ENCODE measurements at places on chromosomes 5 and 9. TPM values are rescaled to one million over a fixed set of nuclear protein-coding genes. Genes with fewer than 3 reads are reported as not detected.

Gene CATSPER3
- 0.40 TPM for total RNA-seq

- ATAC-seq = no peak
Measured at GRCh38 chr5:74019923-74020322, 393.9 kb downstream of the ARHGEF28 start.

Gene TARS1
- 166 TPM for total RNA-seq

GRCh38 chr5:154325566-154325965 lies 120.2 kb upstream of the SAP30L start:
- no peak for ATAC-seq

GRCh38 chr9:133532937-133533668 lies 1.4 kb upstream of the ADAMTSL2 start:
- peak; percentile 56 for ATAC-seq

- ATAC-seq = no peak
Measured at GRCh38 chr5:152288917-152289595, 116.0 kb downstream of the NMUR2 start.

- ATAC-seq = no peak
Measured at GRCh38 chr9:86836797-86837196, 110.5 kb downstream of the GAS1 start.

DNA sequence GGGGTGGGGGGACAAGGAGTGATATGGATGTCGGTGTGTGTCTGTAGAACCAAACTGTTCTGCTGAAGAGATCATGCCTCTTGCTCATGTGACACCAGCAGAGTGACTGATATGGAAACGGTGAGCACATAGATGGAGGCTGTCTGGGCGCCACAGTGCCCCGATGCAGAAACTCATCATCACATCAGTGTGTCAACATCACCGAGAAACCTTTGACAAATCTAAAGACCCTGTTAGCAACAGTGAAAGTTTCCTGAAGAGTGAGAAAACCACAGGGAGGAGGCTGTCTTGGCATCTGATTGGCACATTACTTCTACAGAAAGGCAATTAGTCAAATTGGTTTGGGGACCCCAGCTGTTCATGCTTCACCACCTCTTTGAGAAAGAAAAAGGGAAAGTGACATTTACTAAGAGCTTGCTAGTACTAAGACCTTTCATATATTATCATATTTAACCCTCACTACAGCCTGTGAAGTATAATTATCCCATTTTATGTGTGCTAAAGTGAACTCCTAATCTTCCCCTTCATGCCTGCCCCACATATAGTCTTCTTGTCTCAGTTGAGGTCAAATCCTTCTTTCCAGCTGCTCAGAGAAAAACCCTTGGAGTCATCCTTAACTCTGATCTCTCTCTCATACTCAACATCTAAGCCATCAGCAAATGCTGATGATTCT lies 25.6 kb downstream of the CSF2 start:
- no peak for ATAC-seq

GRCh38 chr9:115146581-115147021 lies 28.6 kb upstream of the TNC start:
- no peak for ATAC-seq

GRCh38 chr9:98101868-98102273 lies 17.2 kb downstream of the TRIM14 start:
- ATAC-seq = peak; percentile 42

DNA sequence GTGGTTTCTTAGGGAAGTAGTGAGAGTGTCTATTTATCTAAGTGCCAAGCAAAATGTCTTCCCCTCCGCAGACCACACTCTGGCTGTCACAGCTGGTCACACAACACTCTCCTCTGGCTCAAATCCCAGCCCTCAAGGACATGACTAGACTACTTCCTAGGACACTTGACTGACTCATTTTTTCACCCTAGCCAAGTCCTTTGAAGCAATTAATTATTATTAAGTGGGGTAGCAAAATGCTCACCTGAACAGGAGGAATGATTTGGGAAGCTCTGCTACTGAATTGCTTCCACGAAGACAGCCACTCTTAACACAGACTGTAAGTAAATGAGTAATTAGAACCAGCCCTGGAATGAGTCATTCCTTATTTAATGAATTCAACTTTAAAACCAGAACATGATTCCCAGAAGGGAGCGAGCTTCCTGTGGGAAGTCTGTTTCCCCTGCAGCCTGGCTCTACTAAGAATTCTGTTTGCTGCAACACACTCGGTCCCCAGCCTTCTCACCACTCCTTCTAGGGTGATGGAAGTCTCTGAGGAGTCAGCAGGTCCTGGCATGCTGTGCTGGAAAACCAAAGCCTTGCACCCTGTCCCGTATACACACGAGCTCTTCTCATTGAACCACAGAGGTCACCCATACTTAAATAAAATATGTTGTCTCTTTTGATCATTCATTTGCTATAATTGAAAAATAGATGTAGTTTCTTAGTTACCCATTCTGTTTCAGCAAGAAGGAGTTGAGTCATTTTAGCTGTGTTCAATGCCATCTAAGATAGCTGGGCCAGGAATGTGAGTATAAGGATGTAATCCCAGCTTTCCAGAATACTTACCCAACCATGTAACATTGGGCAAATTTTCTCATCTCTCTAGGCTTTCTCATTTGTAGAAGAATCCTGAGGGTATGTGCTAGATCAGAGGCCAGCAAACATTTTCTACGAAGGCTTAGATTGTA lies 218.6 kb upstream of the RASEF start:
- peak; percentile 65 for ATAC-seq

DNA sequence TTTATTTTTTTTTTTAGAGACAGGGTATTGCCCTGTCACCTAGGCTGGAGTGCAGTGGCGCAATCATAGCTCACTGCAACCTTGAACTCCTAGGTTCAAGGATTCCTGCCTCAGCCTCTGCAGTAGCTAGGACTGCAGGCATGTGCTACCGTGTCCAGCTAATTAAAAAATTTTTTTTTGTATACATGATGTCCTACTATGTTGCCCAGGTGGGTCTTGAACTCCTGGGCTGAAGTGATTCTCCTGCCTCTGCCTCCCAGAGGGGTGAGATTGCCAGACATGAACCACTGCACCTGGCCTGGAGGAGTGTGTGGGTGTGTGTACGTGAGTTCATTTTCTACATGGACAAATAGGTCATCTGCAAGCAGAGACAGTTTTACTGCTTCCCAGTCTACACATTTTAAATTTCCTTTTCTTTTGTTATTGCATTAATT lies 33.8 kb downstream of the JMY start:
- no peak for ATAC-seq

Gene HOMER1
- total RNA-seq = 7.6 TPM

Gene COMMD10
- 18.3 TPM for total RNA-seq

DNA sequence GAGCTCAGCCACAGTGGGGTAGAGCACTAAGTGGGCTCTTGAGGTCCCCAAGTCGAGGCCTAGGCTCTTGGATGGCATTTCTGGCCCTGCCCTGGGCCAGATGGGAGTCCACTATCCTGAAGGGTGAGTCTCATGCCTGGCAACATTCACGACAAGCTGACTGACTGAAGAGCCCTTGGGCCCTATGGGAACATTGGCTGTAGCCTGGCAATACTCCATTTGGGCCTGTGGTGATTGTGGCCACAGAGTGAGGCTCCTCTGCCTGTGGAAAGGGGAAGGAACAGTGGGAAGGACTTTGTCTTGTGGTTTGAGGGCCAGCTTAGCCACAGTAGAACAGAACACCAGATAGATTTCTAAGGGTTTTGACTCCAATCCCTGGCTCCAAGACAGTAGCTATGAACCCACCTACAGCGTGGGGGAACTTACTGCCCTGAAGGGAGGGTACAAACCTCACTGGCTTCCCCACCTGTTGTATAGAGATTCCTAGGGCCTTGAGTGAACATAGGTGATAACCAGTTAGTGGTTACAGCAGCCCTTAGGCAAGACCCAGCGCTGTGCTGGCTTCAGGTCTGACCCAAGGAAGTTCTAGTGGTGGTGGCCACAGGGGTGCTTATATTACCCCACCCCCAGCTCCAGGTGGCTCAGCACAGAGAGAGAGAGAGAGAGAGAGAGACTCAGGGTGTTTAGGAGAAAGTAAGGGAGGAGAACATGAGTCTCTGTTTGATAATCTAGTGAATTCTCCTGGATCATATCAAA lies 72.4 kb downstream of the KIAA0825 start:
- no peak for ATAC-seq

GRCh38 chr5:40437452-40437861 lies 242.3 kb upstream of the PTGER4 start:
- ATAC-seq = peak; percentile 77

Gene SLC6A18
- not detected for total RNA-seq

DNA sequence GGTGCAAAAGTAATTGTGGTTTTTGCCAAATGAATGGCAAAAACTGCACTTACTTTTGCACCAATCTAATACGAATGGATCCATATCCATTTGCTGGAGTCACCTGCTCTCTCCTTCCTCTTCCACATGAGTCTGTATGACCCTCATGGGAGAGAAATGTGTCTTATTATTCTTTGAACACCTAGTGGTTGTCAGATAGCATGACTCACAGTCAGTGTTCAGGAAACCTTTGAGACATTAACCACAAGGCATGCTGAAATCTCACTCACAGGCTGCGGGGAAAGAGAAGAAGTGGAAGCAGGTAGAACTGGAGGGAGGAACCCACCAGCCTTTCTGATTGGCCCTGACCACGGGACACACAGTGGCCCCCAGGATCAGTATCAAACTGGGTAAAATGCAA lies 222.8 kb upstream of the KLF4 start:
- peak; percentile 75 for ATAC-seq

DNA sequence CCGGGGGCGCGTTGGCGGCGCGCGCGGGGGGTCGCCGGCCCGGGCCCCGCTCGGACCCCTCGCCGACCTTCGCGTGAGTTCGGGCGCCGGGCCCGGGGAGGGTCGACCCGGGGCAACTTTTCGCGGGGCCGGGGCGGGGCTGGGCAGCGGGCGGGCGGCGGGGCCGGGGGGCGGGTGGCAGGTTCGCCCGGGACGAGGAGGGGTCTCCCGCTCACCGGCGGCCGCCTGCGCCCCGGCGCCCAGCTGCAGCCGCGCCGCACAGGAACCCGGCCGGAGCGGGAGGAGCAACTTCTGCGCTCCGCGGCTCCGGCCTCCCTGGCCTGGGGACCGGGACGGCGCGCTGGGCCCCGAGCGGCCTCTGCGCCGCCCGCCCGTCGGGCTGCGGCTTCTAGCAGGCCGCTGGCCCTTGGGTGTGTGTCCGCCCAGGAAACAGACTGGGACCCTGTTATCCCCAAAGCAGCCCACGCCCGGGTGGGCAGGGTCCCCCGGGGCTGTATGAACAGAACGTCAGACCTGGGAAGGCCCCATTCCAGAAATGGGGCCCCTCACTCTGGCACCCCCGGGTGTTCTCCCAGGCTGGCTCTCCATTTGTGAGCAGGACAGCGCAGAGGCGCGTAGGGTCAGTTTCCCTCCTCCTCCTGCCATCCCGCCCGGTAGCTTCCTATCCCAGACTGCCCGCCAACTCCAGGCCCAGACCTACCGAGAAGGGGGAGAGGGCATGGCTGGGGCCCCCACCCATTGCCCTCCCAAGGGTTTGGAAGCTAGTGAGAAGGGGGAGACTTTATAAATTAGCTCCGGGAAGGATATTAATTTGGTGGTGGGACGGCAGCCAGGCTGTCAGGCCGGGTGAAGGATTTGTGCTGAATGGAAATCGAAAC lies 708 bp downstream of the RXRA start:
- ATAC-seq = no peak

Gene LHX3
- total RNA-seq = 0.08 TPM

DNA sequence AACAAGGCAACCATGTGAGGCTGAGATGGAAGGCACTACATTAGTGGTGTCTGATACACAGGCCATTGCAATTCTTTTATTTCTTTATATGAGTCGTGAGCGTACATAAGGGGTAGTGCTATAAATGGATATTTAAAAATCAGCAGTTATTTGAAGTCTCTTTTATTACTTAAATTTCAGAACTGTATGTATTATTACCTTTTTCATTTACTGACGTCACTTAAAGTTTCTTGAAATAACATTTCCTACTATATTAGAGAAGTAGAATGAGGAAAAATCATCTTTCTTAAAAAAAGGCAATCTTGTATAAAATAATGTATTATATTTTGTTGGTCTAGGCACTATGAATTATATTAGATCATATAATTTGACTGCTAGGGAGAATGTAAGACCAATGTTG lies 280.9 kb upstream of the CYLC2 start:
- no peak for ATAC-seq

Gene NUTM2G
- not detected for total RNA-seq

Gene PCDHGA8
- total RNA-seq = 0.64 TPM

GRCh38 chr9:69115621-69116020 lies 58.5 kb upstream of the TJP2 start:
- ATAC-seq = no peak

GRCh38 chr9:111038331-111039230 lies at the start of gene LPAR1:
Gene LPAR1 (minus strand): TSS chr9:111038470. CDS start chr9:110972117, 66,353 bp downstream.
- ATAC-seq = peak; percentile 39

Gene FGF1
- 0.88 TPM for total RNA-seq

Gene GPR151
- not detected for total RNA-seq

DNA sequence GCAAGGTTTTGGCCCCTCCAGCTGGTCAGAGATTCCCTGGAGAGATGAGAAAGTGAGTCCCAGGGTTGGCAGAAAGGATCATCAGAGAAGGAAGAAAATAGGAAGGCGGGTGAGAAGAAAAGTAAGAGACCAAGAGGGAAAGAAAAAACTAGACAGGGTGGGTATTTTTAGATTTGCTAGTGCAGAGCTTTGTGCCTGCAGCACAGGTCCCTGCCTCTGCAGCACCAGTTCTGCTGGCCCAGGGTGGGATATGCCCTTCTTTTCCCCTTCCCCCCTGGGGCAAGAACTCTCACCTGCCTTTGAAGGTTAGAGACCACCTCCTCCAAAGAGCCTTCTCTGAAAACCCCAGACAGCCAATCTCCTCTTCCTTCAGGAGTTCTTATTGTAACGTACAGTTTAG lies 90.3 kb upstream of the EGFLAM start:
- no peak for ATAC-seq

Gene STXBP1
- total RNA-seq = 10.1 TPM

- ATAC-seq = no peak
Measured at GRCh38 chr9:129397335-129397734, 219.3 kb upstream of the IER5L start.

Gene PGM5
- 4.1 TPM for total RNA-seq

DNA sequence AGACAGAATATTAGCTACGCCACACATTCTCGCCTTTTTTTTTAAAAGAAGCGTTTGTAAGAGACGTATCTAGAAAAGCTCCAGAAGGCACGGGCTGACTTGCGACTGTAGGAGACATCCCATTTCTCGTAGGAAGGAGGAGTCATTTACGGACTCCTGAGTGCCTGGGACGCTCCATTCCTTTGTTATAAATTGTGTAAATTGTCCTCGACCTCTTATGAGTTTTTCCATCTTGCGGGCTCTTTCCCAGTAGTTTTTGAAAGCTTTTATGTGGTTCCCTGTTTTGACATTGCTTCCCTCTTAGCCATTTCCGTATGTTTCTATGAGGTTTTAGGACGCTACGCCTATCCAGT lies 1.0 kb downstream of the RABL6 start:
- no peak for ATAC-seq

Gene WNT8A
- total RNA-seq = not detected

GRCh38 chr5:137666461-137666850 lies 69.4 kb downstream of the KLHL3 start:
- no peak for ATAC-seq

GRCh38 chr5:58491216-58491892 lies at the start of gene GAPT:
Gene GAPT (plus strand): TSS chr5:58491435. CDS start chr5:58494537, 3,102 bp downstream.
- ATAC-seq = peak; percentile 20

Data from esophagus mucosa (tissue), 1 donor.